T-helper 9 cell (primary cell): ENCODE measurements at places on chromosomes 11 and 22.

DNA sequence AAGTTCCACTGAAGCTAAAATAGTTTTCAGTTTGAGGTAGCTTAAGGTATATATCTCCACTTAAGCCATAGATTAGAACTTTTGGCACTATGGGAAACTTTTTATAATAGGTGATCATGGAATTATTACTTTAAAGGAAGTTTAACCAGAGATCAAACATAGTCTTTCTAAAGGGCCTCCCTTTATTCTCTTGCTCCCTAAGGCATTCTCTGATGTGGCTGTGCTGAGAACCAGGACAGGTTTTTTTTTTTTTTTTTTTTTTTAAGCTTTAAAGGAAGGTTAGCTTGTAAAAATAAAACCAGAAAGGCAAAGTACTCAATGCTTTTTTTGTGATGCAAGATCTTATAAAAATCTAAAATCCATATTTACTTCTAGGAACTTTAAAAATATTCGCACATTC is 2.9 kb upstream of the MRPL48 start:
- DNase-seq: no peak

- DNase-seq: no peak
These were observed 863 bp downstream of the YIF1A start for GRCh38 chr11:66287889-66288670.

DNA sequence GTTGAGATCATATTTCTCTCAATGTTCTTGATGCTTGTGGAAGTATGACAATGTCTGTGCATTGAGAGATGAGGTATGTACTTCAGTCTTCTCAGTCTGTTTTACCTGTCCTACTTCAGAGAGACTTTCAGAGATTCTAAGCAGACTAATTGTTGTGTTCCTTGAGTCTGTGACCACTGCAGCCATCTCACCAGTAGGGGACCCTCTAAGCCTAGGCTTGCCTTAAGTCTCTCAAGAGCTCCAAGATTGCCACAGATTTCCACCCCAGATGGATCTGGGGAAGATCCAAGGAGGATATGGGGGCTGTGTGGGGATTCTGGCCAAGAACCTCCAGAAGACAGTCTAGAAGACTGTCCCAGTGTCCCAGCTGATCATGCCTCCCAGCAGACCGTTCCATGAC is 179.9 kb upstream of the PLET1 start:
- DNase-seq: no peak

DNA sequence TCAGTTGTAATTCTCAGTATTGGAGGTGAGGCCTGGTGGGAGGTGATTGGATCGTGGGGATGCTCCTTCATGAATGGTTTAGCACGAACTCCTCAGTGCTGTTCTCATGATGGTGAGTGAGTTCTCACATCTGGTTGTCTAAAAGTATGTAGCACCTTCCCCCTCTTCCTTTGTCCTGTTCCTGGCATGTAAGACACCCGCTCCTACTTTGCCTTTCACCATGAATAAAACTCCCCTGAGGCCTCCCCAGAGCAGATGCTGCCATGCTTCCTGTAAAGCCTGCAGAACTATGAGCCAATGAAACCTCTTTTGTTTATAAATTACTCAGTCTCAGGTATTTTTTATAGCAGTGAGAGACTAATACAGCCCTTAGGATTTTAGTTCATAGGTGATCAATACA is 191.5 kb downstream of the MAML2 start:
- DNase-seq: no peak

DNA sequence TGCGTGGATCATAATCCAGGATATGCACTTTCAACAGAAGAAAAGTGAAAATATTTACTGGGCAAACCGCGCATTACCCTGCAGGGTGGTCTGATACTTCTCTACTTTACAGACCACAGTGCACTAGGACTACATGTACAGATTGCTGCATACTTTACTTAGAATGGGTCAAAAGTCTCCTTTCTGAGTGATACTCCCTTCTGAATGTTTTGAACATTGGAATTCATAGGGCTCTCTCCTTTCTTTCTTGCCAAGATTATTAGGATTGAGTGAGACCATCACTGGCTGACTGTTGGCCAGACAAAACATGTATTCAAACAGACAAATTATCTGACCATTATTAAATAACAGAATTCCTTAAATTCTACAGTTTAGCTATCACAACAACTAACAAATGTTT is 6.6 kb upstream of the FIBIN start:
- no peak for DNase-seq

DNA sequence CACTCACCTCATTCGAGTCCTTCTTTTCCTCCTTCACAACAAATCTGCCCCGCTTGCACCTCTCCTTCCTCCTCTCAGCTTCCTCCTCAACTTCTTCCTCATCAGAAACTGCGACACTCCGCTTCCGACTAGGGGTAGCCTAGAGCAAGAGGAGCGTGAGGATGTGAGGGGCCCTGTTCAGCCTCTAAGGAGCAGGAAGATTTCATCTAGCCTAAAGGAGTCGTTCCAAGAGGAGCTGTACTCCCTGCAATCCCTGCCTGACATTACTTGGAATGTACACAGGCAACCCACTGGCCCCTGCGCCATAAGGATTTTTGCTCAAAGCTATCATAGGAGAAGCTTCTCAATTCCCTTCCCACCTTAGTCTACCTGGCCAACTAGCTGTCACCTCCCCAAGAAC is 34.5 kb downstream of the MORC2 start:
- DNase-seq: no peak

GRCh38 chr11:95915051-95915450 is 8.9 kb downstream of the MTMR2 start:
- DNase-seq: no peak

DNA sequence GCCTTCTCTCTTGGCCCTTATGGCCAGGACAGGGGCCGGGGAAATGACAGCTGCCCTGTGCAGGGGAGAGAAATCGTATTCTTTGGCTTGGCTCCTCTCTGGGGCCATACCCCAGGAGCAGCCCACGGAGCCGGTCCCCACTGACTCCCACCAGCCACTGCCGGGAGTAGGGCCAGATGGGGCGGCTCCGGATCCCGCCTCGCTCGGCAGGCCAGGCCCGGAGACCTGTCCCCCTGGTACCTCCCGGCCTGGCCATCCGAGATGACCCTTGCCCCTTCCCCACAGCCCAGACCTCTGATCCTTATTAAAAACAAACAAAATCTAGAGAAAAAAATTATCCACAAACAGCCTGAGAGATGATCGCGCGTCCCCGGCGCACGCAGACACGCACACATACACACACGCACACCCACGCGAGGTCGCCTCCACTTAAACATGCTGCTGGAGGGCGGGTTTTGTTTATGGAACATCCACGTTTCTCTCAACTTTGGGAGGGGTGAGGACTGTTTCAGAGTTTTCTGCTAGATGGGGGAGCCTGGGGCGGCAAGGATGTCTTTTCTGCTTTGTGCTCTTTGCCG is 59.1 kb downstream of the IGLL1 start:
- DNase-seq: no peak

GRCh38 chr11:120372296-120372695 is 36.1 kb downstream of the ARHGEF12 start:
- DNase-seq: no peak

- DNase-seq: no peak
These were observed 13.3 kb upstream of the NRIP3 start for GRCh38 chr11:9016916-9017642.

DNA sequence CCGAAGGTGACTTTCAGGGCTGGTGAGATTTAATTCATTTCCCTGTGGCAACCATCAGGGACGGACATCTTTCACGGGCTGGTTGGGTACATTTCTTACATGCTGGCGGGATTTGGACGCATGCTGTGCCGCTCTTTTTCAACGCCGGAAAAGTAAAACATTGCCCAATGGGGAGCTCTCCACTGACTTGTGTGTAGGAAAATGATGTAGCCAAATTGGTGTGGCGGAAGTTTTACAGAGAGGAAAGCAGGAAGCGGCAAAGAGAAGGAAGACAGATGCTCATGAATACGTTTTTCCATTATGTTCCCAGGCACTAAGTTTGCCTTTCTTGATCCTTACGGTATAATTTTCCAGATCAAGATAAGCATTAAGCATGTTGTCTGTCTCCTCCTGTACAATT is 375.8 kb downstream of the NTM start:
- no peak for DNase-seq

GRCh38 chr11:70614034-70614681 is 215.8 kb downstream of the CTTN start:
- DNase-seq: no peak

- no peak for DNase-seq
These were observed 44.7 kb upstream of the RTL6 start for GRCh38 chr22:44542561-44543222.

- DNase-seq: no peak
These were observed 12.1 kb downstream of the OR5W2 start for GRCh38 chr11:55902308-55902707.

DNA sequence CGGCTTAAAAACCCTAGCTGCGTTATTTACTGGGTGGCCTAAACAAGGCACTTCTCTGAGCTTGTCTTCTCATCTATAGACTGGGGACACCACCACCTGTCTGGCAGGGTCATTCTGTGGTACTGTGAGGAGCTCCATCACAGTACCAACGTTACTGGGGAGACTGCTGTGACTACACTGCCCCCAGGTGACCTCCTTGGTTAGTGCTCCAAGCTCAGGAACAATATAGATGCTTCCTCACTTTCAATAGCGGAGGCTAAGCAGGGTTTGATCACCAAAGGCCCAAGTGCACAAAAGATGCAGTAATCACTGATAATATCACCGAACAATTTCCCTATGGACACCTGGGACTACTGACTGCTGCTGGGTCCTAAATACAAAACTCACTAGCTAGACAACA is 18.8 kb downstream of the PRPF19 start:
- no peak for DNase-seq

GRCh38 chr11:3177931-3178330 is 12.8 kb upstream of the OSBPL5 start:
- no peak for DNase-seq

GRCh38 chr22:45757068-45757467 is 85.4 kb downstream of the ATXN10 start:
- no peak for DNase-seq

DNA sequence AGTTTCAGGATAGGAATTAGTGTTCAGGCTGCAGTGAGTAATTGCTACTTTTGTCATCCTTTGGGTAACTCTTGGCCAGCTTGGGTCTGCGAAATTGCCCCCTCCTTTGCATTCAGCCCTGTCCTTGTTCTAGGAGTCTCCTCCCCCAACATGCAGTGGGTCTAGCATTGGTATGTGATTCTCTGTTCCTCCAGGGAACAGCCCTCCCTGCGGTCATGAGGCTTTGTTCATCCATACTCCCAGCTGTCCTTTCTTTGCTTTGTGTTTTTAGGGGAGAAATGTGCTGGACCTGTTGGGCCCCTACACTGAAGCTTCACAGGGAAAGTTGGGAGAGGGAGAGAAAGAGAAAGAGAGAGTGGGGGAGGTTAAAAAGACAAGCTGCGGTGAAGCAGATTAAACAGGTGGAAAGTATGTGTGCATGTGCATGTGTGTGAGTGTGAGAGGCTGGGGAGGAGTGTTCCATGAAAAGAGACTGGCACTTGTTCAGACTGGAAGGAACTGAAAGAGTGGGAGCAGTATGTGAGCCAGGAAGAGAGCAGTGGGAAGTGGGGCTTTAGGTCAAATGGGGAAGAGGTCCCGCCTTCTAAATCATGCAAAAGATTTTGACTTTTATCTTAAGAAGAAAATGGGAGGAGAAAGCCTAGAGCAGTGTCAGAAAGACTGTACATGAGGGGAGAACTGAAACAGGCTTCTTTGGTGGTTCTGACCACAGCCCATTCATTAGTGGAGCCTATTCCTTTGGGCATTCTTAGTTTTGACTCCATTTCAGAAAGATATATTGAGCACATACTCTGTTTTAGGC is 17.9 kb upstream of the SESN3 start:
- DNase-seq: no peak

- DNase-seq: no peak
These were observed 103.5 kb downstream of the MICAL2 start for GRCh38 chr11:12213883-12214282.

DNA sequence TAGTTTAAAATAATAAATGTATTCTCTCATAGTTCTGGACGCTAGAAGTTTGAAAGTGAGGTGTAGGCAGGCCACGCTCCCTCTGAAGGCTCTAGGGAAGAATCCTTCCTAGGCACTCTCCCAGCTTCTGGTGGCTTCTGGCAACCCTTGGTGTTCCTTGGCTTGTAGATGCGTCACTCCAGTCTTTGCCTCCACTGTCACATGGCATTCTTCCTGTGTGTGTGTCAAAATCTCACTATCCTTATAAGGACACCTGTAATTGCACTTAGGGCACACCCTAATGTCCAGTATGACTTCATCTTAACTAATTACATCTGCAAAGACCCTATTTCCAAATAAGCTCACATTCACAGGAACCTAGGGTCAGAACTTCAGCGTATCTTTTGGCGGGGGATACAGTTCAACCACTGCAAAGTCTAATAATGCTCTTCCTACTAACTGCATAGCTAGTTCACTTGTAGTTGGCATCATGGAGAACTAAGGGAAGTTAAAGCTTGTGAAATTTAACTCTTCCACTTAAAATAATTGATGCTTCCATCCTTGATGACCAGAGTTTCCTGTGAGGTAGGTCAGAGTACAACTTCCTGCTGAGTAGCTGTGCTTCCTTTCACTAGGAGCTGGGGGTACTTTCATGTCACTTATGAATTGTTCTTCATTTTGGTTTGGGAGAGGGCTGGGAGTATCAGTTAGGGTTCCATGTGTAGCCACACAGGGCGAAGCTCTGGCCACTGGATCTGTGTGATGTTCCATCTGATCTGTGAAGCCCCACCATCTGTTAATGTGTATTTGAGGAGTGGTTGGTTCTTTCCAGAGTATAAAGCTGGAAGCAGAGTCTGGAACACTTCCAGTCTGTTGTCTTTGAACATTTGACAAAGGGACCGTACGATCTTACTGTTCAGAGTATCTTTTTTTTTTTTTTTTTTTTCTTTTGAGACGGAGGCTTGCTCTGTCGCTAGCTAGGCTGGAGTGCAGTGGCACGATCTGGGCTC is 10.5 kb downstream of the YWHAH start:
- DNase-seq: no peak

DNA sequence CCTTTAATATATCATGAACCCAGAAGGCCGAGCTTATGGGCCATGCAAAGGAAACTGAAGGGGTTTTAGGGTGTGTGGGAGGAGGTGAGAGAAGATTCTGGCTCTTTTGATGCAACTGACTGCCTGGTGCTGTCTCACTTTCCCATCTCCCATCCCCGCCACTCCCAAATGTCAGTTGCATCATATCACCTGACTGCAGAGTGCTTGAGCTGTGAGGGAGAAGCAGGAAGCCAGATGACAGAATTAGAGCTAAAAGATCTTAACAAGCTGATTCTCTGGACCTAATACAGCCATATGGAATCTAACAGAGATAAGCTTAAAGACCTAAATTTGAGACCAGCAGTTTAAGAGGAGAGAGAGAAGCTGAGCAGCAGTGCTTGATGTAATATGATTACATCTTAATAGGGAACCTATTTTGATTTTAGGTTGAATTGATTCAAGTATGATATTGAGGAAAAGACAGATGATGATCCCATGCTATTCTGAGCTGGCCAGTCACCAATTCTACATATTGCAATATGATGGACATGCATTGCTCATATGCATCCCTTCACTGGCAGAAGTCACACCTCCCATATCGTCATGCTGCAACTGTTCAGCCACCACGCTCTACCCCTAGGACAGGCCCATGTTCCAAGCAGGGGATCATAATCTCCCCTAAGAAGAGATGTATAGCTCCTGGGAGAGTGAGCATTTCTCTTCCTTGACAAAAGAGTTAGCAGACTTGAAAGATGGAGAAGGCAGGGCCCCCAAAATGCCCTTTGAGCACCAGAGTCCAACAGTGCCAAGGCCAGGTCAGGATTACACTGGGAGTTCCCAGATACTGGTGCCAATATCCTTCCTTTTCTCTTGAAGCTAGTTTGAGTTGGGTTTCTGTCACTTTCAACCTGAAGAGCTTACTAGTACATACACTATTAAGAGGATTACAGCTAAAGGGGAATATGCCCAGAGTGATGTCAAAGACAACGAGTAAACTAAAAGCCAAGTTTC is 44.9 kb downstream of the PLEKHA7 start:
- no peak for DNase-seq

GRCh38 chr11:59193587-59194130 is 19.1 kb downstream of the MPEG1 start:
- no peak for DNase-seq
